Activated T-cell treated with anti-CD3 and anti-CD28 coated beads, Interleukin-2, amount 50 U/mL, for 1 hour (primary cell): ENCODE measurements at places on chromosomes 1 and 21.

GRCh38 chr1:84365225-84366221, 32.8 kb upstream of the DNASE2B start:
- no peak for DNase-seq

GRCh38 chr1:225908013-225908640, 15.9 kb downstream of the PYCR2 start:
- DNase-seq, result no peak

- no peak for DNase-seq
Observed at GRCh38 chr1:101165532-101165931, 71.3 kb upstream of the S1PR1 start.

DNA sequence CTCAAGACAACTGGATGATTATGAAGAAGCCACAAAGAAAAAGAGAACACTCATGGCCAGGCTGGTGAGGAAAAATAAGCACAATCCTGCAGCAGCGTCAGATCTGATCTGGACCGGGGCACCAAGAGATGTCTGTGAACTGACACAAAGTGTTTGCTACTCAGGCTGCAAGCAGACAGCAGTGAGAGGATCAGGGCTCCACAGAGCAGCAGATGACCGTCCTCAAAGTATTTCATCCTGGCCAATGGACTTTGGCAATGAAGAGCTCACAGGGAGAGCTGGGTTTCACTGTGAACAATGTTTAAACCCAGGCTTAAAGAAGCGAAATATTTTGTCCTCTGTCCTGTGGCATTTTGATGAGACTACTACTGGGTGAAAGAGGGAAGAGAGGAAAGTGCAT, 299.2 kb downstream of the GPATCH2 start:
- no peak for DNase-seq

DNA sequence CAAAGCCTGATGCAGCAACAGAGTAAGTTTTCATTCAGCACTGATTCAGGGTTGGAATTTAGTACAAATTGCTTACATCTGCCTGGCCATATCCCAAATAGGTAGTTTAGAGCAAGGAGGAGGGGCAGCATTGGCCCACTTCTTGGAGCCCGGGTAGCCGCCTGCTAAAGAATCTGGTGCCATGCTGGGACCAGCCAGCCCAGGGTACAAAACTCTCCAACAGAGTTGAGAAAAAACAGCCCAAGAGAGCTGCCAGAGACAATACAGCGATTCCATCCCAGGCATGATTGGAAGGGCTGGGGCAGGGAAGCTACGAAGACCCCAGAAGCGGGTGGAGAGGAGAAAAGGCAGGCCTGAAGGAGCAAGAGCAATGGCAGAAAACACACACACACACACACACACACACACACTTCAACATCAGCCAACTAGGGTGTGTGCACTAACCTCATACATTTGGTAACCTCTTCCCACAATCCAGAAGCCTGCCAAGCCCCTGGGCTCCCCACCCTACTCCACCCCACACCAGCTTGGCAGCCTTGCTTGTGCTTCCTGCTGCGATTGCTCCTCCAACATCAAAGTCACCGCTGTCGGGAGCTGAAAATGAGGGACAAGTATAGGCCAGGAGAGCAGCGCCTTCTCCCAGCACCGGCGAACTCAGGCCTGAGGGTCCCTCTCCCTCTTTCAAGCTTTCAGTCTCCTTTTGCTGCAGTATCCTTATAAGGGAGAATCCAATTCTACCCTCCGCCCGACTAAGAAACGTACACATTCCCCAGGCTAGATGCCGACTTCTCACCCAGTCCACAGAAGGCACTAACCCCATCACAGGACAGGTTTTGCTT, 1.2 kb downstream of the PIK3C2B start:
- DNase-seq, result peak; percentile 43

- no peak for DNase-seq
Observed at GRCh38 chr1:211420389-211420788, 71.6 kb downstream of the RD3 start.

- DNase-seq, result no peak
Observed at GRCh38 chr1:91092503-91092902, 70.7 kb upstream of the ZNF644 start.

- DNase-seq, result no peak
Observed at GRCh38 chr1:203328714-203329122, 22.2 kb downstream of the FMOD start.

- DNase-seq, result no peak
Observed at GRCh38 chr1:43552813-43553212, 22.1 kb downstream of the PTPRF start.

GRCh38 chr1:46558141-46558963, 6.9 kb upstream of the KNCN start:
- DNase-seq, result no peak

DNA sequence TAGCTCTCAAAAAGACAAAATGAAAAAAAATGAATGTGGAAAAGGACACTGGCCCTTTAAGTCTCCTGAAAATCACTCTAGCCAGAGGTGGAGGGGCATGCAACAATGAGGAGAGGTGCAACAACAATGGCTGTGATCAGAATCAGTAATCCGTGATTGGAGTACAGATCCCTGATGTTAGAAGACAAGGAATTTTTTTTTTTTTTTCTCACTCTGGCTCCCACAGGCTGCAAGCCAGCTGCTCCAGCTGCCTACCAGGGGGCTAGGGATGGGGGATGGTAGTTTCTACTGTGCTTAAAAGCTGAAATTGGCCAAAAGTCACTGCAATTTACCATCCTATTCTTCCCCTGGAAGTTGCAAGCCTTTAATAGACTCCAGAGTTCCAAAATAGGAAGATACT, 54.5 kb downstream of the STYXL2 start:
- DNase-seq, result no peak

- DNase-seq, result peak; percentile 59
Observed at GRCh38 chr1:19010995-19011844, 54.7 kb upstream of the IFFO2 start.

DNA sequence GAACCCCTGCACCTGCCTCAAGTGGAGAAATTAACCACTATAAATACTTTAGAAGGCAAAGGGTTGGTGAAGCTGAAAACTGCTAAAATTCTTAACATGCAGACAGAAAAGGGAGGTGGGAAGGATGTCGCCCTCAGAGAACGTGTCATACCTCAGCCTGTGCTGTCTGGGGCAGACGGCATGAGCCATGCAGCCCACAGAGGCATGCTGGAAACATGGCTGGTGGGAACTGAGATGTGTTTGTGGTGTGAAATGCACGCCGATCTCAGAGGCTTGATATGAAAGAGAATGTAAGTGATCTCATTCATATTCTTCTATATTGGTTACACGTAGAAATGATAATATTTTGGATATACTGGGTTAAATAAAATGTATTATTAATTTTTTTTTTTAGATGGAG, 16.3 kb downstream of the AGPAT3 start:
- DNase-seq, result no peak

GRCh38 chr1:88079036-88079435, 605.0 kb upstream of the PKN2 start:
- DNase-seq, result no peak

DNA sequence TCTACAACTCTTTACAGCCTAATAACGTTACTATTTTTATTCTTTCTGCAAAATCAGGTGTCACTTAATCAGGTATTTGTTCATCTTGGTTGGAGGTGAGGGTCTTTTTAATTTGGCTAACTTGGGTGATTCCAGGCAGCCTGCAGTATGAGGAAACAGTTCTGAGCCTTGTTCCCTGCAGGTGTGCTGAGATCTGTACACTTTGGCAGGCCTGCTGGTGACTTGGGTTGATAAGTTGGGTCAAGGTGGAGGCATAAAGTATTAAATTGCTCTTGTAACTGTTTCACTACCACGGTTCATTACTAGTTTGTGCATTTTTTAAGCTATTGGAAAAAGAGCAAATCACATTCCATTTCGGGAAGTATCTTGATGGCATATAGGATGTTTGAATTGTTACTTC, 10.0 kb downstream of the MAP3K21 start:
- no peak for DNase-seq

GRCh38 chr1:24089743-24090555, 22.0 kb downstream of the MYOM3 start:
- no peak for DNase-seq

DNA sequence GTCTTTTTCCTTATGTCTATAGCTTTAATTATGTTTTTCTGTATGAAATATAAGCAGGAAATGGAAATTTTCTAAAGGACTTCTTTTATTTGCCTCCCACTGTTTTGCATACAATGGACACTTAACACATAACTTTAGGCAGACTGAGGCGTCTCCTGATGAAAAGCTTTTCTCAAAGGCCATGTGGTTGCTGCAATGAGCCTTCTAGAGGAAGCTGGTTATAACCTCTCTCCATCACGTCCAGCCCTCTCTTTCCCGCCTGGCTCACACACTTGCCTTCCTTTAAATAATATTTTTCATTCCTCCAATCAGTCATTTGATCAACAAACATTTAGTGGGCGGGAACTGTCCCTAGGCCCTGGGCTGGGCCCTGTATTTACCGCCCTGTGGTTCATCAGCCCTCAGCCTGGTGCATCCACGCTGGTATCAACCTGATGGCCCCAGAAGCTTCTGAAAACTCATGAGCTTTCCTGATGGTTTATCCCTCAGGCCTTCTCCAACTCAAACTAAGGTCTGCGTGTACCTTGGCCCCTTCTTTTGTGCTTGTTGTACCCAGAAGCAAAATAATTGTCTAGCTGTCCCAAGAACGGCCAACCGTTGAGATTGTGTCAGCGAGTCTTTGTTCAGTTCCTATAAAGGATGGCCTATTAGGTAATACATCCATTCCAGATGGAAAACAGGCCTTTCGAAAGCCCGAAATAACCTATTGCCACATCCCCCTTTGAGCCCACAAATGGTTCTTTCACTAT, 75.3 kb upstream of the LYST start:
- no peak for DNase-seq

- DNase-seq, result no peak
Observed at GRCh38 chr21:28763809-28764418, 228.8 kb downstream of the LTN1 start.

GRCh38 chr1:207579436-207579799, 65.5 kb upstream of the CR1L start:
- no peak for DNase-seq

DNA sequence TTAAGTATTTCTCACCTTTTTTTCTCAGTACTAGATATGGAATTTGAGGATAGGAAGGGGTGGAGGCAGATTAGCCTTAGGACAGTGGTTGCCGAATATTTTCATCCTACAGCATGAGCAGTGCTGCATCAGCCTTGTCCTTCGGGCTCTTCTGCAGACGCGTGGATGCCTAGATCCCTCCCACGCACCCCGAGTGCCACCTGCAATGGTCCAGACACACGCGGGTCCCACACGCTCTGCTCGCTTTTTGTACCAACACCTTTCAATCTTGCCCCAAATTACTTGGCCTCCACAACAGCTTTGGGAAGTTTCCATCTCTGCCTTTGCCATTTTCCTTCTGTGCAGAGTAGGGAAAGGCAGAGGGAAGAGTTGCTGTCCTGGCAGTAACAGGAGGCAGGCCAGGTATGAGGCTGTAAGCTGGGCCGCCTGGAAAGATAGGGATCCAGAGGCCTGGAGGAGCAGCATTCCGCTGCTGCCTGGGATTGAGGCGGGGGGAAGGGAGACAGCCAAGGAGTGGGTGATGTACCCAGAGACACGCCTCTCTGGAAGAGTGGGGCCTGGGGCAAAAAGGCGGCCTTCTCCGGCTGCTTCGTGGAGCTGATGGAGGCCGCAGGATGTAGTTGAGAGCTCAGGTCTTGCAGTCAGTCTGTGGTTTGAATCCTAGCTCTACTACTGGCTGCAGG, 467.7 kb downstream of the KIF26B start:
- DNase-seq, result no peak

GRCh38 chr1:214552174-214552608, 789 bp upstream of the PTPN14 start:
- DNase-seq, result no peak
